T-helper 2 cell (primary cell): ENCODE measurements at places on chromosomes 6 and 20.

DNA sequence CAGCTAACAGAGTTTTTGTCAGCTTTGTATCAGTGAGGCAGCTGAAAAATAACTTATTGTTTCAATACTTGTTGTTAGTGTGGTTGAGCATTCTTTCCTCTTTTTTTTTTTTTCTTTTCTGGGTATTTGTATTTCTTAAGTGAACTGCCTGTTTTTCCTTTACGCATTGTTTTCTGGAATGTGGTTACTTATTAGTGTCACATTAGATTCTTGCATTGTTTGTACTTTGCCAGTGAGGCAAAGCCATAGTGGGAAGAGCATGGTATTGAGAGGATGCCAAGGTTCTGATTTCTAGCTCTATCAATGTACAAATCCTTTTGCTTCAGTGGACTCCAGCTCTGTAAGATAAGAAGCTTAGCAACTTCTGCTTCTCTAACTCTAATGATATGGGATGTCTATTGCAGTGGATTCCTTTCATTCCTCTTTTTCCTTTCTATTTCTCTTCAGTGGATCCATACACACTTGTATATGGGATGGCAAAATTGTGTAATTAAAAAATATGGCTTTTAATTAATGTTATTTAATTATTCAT is 3.9 kb downstream of the CDKAL1 start:
- no peak for DNase-seq

GRCh38 chr6:101740631-101741030 is 347.1 kb downstream of the GRIK2 start:
- no peak for DNase-seq

DNA sequence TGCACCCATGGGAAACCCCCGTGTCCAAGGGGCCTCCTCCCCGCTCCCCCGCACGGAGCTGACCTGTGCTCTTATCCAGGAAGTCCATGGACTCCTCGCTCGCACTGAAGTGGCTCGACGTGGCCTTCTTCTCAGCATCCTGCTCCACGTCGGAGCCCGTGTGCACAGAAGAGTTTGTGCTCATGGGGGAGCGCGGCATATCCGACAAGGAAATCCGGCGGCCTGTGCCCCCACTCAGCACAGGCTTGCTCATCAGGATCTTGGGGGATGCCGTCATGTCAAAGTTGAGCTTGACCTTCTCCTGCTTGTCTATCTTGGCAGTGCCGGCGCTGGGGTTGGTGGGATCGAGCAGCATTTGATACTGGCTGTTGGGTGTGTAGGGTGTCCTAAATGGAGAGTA is 80.2 kb downstream of the ZMYND8 start:
- no peak for DNase-seq

- DNase-seq, result no peak
These were observed 45.6 kb upstream of the CD93 start for GRCh38 chr20:23131766-23132165.

DNA sequence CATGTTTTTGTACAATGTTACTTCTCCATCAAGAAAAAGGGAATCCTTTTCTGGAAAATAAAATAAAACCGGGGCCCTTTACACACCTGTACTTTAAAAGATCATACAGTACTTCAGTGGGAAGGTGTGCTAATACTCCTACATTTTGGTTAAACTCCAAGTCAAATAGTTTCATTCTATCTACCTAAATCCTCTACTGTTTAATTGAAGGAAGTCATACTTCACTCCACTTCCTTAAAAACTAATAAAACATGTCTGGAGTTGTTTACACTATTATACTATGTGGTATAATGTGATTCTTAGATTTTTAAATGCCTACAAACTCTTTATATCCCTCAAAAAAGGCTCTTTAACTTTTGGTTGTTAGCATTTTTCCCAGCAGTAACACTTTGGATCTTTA is 18.6 kb upstream of the HBS1L start:
- no peak for DNase-seq

GRCh38 chr6:129679758-129680157 is 30.2 kb downstream of the ARHGAP18 start:
- no peak for DNase-seq

DNA sequence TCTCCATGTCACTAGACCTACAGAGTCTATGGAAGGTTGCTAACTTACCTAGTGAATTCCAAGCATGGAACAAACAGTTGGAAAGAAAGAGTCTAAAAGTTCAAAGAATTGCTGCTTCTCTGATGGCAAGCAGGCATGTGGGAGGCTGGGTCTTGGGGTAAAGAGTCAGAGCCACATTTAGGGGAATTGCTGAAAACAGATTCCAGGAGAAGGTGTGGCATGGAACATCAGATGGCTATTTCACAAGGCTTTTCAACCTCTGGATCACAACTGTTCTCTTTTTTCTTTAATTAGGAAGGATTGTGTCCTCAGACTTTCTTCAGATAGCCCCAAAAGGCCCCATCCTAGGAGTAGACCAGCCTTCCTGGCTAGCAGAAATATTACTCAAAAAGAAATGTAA is 601.5 kb downstream of the MAFB start:
- DNase-seq, result no peak

DNA sequence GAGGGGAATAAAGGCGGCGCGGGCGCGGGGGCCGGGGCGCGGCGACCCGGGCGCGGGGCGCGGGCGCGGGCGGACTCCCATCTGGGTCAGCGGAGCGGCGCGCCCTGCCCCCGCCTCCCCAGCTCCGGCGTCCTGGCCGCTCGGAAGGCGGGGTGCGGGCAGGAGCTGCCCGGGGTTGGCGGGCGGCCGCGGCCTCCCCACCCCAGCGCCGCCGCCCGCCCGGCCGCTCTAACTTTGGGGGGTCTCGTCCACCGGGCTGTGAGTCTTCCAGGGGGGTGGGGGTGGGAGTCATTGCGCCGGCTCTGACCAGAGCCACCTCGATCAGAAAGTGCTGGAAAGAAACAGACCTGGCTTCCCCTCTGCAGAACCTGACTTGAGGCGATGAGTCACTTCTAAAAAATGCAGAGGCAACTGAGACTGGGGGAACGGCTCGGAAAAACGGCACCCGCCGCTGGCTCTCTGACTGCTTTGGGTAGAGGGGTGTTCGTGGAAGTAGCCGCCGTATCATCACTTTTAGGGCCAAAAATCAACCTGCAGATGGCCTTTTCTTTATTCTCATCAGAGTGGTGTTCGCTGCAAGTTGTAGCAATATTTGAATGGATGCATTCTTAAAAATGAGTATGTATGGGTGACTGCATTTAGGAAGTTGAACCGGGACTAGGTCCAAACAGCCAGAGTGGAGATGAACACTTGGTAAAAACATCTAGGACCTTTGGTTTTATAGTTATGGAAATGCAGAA is 667 bp downstream of the CAP2 start:
- DNase-seq, result no peak

- no peak for DNase-seq
These were observed 622 bp downstream of the GPANK1 start for GRCh38 chr6:31663961-31664789.

- no peak for DNase-seq
These were observed 17.6 kb downstream of the HDAC2 start for GRCh38 chr6:113953346-113953745.

GRCh38 chr6:106098383-106099234 is 12.5 kb downstream of the PRDM1 start:
- DNase-seq, result peak; percentile 71

GRCh38 chr6:25263657-25264056 is 15.5 kb upstream of the CARMIL1 start:
- no peak for DNase-seq

GRCh38 chr6:110537208-110538123 is 61.1 kb upstream of the SLC22A16 start:
- DNase-seq, result no peak

DNA sequence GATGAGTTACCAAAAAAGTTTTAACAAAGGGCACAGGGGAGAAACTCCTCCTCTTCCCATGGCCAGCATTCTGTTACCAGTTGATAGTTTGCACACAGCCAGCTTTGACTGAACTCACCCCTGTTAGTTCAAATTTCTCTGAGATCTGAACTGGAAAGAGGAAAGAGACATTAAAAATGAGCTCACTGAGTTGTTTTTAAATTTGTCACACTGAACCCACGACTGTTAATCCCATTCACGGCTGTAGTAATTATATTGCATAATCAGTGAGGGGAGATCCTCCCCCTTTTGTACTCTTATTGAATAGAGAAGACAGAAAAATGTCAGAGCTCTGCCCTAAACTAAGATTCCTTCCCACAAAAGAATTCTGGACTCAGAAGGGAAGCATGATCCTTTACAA is 17.5 kb upstream of the DSP start:
- DNase-seq, result no peak

GRCh38 chr6:167219967-167220512 is 62.3 kb upstream of the GPR31 start:
- no peak for DNase-seq

GRCh38 chr20:53016071-53016470 is 43.9 kb downstream of the TSHZ2 start:
- no peak for DNase-seq

DNA sequence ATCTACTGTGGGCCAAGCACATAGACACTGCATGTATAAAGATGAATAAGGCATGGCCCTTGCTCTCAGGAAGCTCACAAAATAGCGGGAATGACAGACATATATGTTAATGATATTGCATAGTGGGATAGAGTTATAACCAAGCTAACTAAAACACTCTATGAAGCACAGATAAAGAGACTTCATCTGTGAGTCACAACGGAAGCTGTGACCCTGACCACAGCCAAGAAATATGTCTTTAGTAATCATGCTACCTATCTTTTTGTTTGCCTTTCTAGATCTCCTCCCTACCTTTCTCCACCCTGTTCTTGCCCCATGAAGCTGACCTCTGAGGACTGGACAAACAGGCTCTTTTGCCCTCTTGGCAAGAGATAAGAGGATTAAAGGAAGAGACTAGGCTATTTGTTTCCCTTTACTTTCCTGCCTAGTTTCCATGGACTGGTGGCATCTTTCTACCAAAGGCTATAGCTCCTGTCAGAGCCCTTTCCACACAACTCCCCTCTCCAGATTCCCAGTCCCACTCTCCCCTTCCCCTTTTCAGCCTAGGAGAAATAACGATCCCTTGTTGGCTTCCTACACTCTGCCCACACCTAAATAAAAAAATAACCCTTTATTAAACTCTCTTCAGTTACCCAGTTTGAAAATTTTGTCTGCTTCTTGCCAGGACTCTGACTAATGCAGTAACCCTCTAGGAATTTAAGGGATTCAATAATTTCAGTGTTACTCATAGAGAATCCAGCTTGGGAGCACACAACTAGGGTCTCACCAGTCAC is 504.9 kb upstream of the MARCKS start:
- no peak for DNase-seq

GRCh38 chr6:167828325-167828956 is 1.7 kb downstream of the AFDN start:
- no peak for DNase-seq

GRCh38 chr6:143482593-143482992 is 28.9 kb downstream of the FUCA2 start:
- no peak for DNase-seq

- no peak for DNase-seq
These were observed 215.4 kb downstream of the HDGFL1 start for GRCh38 chr6:22784601-22785410.

GRCh38 chr6:22466665-22467245 is 102.6 kb upstream of the HDGFL1 start:
- no peak for DNase-seq

GRCh38 chr6:37889051-37889450 is 69.5 kb downstream of the ZFAND3 start:
- DNase-seq, result no peak

- DNase-seq, result no peak
These were observed at the start of gene DEFB123 for GRCh38 chr20:31440012-31440659. TSS of gene DEFB123 (plus strand) at chr20:31440632. CDS start at chr20:31440699, 67 bp downstream.

GRCh38 chr6:170522565-170523183 is 30.4 kb downstream of the PSMB1 start:
- DNase-seq, result no peak

- no peak for DNase-seq
These were observed 120.9 kb upstream of the RPS6KA2 start for GRCh38 chr6:166747644-166748595.
